CD8-positive, alpha-beta memory T cell (primary cell): ENCODE measurements at places on chromosomes 11 and 22.

DNA sequence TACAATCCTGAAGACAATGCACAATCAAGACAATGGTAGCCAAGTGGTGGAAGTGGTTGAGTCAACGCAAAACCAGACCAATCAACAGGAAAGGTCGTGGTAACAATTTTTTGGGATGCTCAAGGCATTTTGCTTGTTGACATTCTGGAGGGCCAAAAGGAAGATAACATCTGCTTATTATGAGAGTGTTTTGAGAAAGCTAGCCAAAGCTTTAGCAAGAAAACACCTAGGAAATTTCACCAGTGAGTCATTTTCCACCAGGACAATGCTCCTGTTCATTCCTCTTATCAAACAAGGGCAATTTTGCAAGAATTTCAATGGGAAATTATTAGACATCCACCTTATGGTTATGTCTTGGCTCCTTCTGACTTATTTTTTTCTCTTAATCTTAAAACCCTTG lies 1932.2 kb upstream of the RAG2 start:
- DNase-seq: no peak

GRCh38 chr11:46256540-46257001 lies 20.9 kb upstream of the CREB3L1 start:
- DNase-seq: no peak

DNA sequence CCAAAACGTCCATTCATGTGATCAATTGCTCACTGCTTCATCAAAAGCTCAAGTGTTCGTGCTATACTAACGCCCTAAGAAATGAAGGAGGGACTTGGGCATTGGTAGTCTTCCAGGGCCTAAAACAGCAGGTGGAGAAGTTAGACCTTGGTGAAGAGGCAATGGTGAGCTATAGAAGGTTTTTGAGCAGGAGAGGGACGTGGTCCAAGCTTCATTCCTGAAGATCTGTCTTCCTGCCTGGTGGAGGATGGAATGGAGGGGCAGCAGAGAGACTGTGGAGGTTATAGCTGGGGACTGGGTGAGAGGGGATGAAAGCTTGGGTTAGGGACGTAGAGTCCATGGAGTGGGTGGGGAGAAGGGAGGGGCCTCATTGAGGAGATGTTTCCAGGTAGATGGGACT lies 97.7 kb downstream of the TP53I11 start:
- no peak for DNase-seq

- DNase-seq: no peak
Measured at GRCh38 chr11:133443206-133443747, 89.0 kb downstream of the OPCML start.

- no peak for DNase-seq
Measured at GRCh38 chr11:75616281-75616680, 52.6 kb downstream of the MAP6 start.

DNA sequence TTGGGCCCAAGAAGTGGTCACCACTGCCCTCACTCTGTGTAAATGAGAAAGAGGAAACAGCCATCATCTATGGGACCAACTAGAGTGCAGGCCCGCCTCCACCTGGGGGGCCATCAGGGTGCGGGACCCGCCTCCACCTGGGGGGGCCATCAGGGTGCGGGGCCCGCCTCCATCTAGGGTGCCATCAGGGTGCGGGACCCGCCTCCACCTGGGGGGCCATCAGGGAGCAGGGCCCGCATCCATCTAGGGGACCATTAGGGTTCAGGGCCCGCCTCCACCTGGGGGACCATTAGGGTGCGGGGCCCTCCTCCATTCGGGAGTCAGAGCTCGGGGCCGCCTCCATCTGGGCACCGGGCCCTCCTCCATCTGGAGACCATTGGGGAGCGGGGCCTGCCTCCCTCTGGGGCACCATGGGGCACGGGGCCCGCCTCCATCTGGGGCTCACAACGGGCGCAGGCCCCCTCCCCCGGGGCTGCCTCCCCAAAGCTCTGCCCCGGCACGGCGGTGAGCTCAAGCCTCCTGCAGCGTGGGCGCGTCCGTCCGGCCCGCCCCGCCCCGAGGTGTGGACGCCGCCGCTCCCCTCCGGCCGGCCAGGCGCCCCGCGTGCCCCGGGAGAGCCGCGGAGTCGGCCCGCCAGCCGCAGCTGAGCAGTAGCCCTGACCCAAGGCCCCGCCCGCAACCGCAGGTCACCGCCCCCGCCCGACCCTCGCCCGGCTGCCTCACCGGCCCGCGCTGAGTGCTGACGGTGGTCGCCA lies 512 bp downstream of the TOLLIP start:
- no peak for DNase-seq

GRCh38 chr11:113705871-113706655 lies at the start of gene TMPRSS5:
Gene TMPRSS5, minus strand, starts transcription at chr11:113706308. Its CDS starts 84 bp downstream, at chr11:113706224.
- DNase-seq: no peak

DNA sequence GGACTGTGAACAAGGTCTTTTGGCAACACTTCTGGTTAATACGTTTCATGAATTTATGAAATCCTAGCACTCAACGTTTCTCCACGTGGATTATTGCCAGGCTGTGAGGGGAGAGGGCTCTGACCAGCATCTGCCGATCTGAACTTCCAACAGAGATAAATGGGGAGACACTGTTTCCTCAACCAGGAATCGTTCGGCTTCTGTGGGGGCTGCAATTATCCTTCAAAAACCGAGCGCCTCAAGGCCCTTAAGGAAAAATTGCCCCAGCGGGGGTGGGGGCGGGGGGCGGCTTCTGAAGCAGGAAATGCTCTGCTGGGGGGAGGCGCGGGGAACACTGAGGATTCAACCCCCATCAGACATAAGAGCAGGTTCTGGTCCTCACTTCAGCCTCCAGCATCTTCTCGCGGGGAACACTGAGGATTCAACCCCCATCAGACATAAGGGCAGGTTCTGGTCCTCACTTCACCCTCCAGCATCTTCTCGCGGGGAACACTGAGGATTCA lies 155.6 kb downstream of the BRD1 start:
- DNase-seq: no peak

DNA sequence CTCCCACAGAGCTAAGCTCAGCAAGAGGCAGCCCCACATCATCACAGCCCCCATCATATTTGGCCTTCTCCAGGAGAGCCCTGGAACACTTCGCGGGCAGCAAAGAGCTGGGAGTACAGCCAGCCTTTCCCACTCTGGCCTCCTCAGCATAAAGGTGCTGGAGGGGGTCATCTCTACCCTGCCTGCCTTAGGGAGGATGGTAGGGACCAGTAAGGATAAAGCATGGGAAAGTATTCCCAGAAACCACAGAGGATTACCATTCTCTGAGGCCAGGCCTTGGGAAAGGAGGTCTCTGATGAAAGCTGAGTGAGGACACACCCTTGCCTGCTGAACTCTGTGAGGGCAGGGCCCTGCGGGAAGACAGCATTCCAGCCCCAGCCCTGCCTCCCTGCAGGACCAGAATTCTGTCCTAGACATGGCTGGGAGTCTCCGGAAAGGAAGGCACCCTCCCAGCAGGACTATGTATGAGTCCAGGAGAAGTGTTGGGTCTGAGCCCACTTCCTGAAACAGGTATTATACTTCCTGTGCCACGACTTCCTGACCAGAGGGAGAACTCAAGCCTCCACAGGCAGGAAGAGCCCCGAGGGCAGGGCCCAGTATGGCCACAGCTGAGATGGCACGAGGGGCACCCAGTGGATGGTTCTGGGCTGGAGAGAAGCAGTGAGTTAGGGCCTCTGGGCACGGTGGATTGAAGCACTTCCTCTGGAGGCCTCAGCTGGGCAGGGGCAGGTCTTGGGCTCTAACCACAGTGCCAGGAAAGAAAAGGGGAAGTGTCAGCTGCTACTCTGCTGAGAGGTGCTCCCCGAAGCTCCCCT lies 12.9 kb upstream of the CASTOR1 start:
- DNase-seq: no peak

- no peak for DNase-seq
Measured at GRCh38 chr22:44453441-44454112, 44.5 kb downstream of the RTL6 start.

DNA sequence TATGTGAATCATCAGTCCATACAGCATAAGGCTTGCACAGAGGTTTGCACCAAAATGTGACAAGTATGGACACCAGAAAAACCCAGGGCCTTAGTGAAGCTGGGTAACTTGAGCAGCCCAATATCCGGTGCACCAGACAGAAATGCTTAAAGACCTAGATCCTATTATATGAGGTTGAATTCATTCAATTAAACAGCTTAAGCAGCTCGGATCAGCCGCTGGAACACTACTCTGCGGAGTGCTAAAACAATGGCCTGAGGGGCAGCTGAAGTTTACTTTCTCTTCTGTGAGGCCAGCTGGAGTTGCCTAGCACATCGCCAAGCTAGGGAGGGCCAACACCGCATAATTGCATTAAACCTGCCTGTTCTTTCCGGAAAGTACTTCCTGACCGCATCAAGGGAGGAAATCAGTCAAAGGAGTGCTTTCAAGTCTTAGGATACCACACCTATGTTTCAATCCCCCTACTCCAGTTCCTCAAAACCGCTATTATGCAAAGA lies 17.0 kb upstream of the FAM181B start:
- DNase-seq: peak; percentile 55

- DNase-seq: no peak
Measured at GRCh38 chr11:33449798-33450197, 192.6 kb downstream of the HIPK3 start.

DNA sequence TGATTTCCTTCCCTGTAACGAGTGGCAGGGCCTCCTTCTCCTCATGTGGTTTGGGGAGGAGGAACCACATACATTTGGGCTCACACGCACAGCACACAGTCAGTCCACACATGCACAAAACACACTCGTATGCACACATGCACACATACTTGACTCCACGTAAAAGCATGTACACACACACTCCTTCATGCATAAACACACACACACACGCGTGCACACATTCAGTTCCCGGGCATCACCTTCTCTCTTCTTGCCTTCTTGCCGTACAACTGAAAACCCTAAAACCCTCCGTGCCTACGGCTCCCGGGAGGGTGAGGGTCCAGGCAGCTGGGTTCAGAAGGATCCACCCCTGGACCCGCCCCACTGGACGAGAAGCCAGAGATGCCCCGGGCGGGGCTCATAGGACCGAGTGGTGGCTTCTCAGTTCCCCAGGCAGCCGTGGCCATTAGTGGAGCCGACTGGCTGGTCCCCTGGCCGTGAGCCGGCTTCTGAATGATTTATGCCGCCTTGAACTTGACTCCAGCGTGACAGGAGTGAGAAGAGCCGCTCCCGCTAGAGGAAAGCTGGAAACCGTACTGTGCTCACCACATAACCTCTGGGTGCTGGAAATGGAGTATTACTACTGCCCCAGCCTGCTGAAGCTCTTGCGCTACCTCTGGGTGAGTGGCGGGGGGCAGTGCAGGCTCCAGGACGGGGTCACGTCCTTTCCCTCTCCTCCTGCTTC lies 117.4 kb downstream of the KIAA1671 start:
- peak; percentile 14 for DNase-seq

- DNase-seq: no peak
Measured at GRCh38 chr22:37334859-37335805, 52.8 kb downstream of the CYTH4 start.

DNA sequence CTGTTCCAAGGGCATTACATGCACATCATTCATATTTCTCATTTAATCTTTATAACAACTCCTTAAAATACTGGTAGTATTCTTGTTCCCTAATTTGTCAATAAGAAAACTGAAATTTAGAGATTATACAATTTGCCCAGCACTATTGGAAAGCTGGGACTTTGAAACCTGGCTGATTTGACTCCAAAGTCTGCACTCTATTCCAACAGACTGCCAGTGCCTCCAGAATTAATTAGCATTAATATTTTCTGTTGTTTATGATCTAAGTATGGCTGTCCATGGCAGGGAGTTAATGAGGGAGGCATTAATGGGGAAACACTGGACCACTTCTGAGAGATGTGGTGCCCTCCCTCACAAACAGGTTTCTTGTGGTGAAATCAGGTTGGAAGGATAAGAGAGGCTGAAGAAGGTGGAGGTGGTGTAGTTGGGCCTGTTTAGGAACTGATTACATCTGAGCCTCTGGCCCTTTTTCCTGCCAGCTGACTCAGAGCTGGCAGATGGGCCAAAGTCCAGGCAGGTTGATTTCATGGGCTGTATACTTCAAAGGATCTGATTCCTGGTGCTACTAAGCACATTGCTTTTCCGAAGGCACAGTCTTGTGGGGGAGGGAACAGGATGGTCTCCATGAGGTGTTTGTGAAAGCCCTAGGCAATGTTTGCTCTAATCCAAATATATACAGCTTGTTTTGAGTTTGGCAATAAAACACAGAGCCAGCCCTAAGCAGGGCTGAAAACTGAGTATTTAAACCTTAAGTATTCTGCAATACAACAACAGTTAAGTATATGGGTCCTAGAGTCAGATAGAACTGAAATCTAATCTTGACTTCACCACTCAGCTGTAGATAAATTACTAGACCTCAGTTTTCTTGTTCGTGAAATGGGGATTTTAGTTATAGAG lies 21.0 kb upstream of the RAB30 start:
- DNase-seq: no peak

DNA sequence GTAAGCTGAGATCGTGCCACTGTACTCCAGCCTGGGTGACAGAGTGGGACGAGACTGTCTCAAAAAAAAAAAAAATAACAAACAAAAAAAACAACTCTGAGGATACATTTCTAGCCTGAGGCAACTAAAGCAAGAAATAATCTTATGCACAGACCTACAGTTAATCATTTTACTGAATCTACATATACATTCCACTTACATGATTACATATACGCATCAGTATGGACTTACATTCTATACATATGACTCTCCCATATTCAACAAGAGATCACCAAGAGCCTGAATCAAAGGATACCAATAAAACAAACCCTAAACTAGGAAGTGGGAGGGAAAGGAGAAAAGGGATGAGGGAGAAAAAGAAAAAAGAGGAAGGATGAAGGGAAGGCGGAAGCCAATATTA lies 1.1 kb downstream of the ALG8 start:
- DNase-seq: no peak

GRCh38 chr22:37726241-37726887 lies 29.5 kb downstream of the TRIOBP start:
- DNase-seq: no peak

- DNase-seq: no peak
Measured at GRCh38 chr11:21603886-21604285, 589.0 kb upstream of the ANO5 start.

DNA sequence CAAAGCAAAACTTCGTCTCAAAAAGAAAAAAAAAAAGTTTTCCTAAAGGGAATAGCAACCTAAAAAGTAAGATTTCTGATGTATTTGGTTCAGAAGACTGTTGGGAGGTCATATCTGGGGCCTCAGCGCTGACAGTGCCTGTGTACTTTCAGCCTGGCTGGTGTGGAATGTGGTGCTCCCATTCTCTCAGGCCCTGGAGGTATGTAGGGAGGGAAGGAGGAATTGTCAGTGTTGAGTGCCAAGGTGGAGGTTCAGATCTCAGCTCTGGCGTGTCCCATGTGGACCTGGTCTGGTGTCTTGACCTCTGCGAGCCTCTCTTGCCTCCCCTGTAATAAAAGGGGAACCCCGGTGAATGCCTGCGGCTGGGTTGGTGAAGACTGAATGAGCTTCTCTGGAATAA lies 22.4 kb downstream of the PRR5 start:
- DNase-seq: no peak

GRCh38 chr11:133950874-133951326 lies 5.9 kb downstream of the IGSF9B start:
- no peak for DNase-seq

DNA sequence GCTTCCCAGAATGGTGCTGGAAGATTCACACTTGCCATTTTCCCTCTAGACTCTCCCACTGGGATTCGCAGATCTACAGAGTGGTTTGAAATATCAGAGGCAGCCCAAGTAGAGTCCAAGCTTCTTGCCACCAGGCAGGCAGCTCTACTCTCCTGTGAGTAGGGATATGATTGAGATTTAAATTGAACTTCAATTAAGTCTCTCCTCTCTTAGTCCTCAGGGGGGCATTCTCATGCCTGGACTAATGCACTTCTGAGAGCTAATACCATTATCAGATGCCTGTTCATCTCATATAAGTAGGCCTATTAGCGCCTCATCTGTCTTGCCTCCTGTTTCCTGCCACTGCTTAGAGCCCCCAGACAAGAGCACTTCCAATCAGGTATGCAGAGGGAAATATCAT lies 25.5 kb upstream of the AMPD3 start:
- no peak for DNase-seq

GRCh38 chr11:134229126-134229790 lies 4.8 kb downstream of the VPS26B start:
- DNase-seq: no peak
